Endodermal cell (in vitro differentiated cells): ENCODE measurements at places on chromosomes 13 and 19. TPM values are rescaled to one million over a fixed set of nuclear protein-coding genes. Genes with fewer than 3 reads are reported as not detected.

- no peak for DNase-seq
Observed at GRCh38 chr19:44782729-44783128, 5.0 kb downstream of the CBLC start.

GRCh38 chr13:101390461-101390860, 25.8 kb downstream of the NALCN start:
- no peak for DNase-seq

- DNase-seq: no peak
Observed at GRCh38 chr19:19348266-19348665, 27.6 kb downstream of the MAU2 start.

Gene CPT1C
- total RNA-seq: 43.0 to 60.8 TPM (median 59.7 TPM) in 3 replicates

Gene CERS1
- 25.5 to 35.6 TPM (median 27.2 TPM) in 3 replicates for total RNA-seq
